Natural killer cell (primary cell): ENCODE measurements at places on chromosomes 13 and 19. TPM values are rescaled to one million over a fixed set of nuclear protein-coding genes. Genes with fewer than 3 reads are reported as not detected.

DNA sequence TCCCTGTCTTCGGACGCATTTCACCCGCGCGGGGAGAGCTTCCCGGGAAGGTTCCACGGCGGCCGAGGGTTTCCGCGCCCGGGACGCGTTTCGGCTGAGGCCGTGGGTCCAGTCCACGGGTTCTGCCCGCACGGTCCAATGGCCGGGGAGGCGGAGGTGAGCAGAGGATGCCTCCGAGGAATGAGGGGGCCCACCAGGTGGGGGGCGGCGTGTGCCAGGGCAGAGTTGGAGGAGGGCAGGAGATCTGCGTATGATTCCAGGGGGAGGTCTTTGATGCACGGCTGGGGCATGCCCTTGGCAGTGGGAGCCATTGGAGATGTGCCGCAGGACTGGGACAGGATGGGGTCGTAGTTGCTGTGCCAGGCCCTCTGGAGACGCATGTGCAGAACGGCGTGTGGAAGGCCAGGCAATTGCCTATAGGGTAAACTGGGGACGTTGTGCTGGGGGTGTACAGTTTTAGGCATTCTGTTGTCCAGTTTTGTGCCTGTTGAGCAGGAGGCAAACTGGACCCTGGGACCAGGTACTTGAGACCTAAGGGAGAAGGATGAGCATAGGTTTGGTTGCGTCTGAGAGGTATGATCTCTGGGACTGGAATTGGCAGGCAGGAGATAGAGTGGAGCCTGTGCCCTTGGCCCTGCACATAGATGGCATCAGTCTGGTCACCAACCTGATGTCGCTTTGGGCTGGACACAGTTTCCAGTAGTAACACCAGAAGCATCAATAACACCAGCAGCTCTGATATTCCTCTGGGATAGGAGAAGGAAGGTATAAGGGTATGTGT, 751 bp downstream of the ZNF584 start:
- DNase-seq: peak; percentile 33
- H3K4me3 ChIP-seq: peak overlapping the region; percentile 68
- no peaks in the 10 kb centered on the region for H3K27me3 ChIP-seq
- H3K36me3 ChIP-seq: no peaks in the 10 kb centered on the region
- H3K4me1 ChIP-seq: peaks cover 20% of the 10 kb centered on the region

GRCh38 chr13:41821238-41821594, 139.7 kb downstream of the VWA8 start:
- no peak overlapping the region for H3K27ac ChIP-seq
- peaks cover 7% of the 10 kb centered on the region for H3K36me3 ChIP-seq
- H3K27me3 ChIP-seq: no peaks in the 10 kb centered on the region
- no peaks in the 10 kb centered on the region for H3K4me1 ChIP-seq
- H3K4me3 ChIP-seq: no peak overlapping the region

DNA sequence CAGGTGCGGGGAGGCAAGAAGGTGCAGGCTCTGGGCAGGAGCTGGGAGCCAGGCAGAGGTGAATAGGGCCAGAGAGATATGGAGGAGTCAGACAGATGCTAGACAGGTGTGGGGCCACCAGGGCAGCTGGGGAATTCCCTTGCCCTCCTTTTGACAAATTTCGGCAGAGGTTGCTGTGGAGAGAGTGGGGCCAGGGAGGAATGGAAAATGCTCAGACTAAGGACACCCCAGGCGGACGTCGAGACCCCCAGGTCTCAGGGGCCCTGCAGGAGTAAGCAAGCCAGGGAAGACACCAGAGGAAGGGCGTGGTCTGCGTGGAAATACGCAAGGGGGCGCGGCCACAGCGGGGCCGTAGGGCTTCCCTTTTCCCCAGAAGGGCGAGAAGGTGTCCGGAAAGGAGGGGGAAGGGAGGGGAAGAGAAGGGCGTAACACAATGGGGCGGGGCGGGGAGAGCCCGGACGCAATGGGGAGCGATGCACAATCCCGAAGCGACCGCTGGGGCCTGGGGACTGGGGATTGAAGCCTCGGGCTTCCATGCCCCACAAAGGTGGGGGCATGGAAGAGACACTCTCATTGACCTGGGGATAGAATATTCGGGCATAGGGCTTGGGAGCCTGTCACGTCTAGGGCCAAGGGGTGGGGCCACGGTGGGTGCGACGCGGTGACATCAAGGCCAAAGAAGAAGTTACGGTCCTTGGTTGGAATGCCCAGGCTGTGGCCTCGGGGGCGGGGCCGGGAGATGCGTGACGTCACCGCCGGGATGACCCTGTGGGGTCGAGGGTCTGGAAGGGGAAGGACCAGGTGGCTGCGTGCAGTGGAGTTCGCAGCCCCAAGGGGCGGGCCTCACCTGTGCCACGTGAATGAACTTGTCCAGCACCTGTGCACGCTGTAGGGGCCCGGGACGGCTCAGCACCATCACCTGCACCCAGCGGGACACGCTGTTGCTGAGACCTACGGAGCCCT, 8.2 kb downstream of the RASGRP4 start:
- H3K27ac ChIP-seq: peak overlapping the region; percentile 8
- peak overlapping the region; percentile 33 for H3K4me3 ChIP-seq
- H3K4me1 ChIP-seq: peaks cover 16% of the 10 kb centered on the region

DNA sequence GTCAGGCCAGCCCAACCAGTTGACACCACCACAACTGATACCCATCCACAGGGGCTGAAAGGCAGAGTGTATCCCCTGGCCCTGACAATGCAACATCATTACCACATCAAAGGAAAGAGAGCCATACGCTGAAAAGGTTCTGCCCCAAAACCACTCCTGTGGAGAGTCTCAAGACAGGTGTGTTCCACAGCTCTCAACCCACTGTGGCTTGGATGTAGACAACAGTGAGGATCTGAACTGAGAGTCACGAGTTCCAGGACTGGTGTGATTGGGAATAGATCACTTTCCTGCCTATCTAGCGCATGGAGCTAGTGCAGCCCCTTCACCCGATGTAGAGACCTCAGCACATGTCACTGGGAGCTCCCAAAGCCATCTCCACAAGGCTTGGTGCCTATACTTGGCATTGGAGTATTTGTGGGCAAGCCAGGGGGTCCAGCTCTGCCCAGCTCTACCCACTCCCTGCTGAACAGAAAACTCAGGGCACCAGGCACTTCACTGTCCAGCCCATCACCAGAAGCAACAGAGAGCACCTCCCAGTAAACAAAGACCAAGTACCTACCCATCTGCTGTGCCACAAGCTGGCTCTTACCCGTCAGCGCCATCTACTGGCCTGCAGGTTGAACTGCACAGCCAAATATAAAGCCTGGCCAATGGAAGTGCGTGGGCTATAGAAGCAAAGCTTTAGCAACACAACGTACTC, 579.5 kb downstream of the UQCRFS1 start:
- no peak overlapping the region for H3K4me3 ChIP-seq
- peaks cover 23% of the 10 kb centered on the region for H3K4me1 ChIP-seq
- DNase-seq: peak; percentile 74
- peak overlapping the region; percentile 40 for H3K27ac ChIP-seq

Gene KLK7
- total RNA-seq: not detected

GRCh38 chr19:14502334-14503092, 6.6 kb upstream of the GIPC1 start:
- peaks cover 28% of the 10 kb centered on the region for H3K4me1 ChIP-seq
- DNase-seq: no peak
- no peaks in the 10 kb centered on the region for H3K27me3 ChIP-seq
- H3K27ac ChIP-seq: no peak overlapping the region
- H3K4me3 ChIP-seq: no peak overlapping the region

- H3K27ac ChIP-seq: no peak overlapping the region
- H3K4me3 ChIP-seq: no peak overlapping the region
- no peaks in the 10 kb centered on the region for H3K27me3 ChIP-seq
- peaks cover 28% of the 10 kb centered on the region for H3K36me3 ChIP-seq
- H3K4me1 ChIP-seq: no peaks in the 10 kb centered on the region
Measured at GRCh38 chr19:32372726-32373517, 27.5 kb downstream of the ZNF507 start.

DNA sequence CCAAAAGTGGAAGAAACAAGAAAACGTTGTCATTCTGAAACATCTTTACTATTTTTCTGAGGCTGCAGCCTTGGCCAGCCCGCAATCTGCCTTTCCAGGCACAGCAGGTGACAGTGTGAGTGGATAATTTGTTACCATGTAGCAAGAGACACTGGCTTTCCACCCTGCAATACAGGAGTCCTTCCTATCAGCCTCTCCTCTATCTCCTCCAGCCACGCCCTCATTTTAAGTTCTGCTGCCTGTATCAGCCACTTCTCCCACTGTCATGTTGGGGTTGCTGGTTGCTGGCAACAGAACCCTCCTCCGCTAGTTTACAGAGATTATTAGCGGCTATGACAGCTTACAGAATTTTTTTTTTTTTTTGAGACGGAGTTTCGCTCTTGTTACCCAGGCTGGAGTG, 7.7 kb upstream of the LGALS7 start:
- DNase-seq: no peak
- H3K36me3 ChIP-seq: no peaks in the 10 kb centered on the region
- no peaks in the 10 kb centered on the region for H3K4me1 ChIP-seq
- no peak overlapping the region for H3K4me3 ChIP-seq
- H3K27me3 ChIP-seq: no peaks in the 10 kb centered on the region

Gene PRR20D
- total RNA-seq: not detected

Gene FAM32A
- total RNA-seq: 63.3 TPM

DNA sequence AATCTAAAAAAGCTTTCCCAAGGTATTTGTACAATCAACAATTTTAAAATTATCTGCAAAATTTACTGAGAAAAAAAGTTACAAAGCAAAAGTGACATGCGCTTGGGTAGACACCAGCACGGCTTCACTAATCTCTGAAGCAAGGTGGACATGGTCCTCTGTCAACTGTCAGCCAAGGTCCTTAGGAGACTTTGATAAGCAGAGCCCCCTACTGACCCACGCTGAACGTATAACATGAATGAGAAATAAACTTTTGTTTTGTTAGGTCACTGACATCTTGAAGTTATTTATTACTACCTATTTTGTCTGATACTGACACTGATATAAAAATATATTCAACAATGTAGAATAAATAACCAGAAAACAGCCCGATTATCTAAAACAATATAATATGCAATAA, 100.7 kb upstream of the OBI1 start:
- H3K27ac ChIP-seq: no peak overlapping the region
- H3K36me3 ChIP-seq: no peaks in the 10 kb centered on the region
- H3K4me3 ChIP-seq: no peak overlapping the region
- DNase-seq: no peak

Gene TTC9B
- not detected for total RNA-seq

DNA sequence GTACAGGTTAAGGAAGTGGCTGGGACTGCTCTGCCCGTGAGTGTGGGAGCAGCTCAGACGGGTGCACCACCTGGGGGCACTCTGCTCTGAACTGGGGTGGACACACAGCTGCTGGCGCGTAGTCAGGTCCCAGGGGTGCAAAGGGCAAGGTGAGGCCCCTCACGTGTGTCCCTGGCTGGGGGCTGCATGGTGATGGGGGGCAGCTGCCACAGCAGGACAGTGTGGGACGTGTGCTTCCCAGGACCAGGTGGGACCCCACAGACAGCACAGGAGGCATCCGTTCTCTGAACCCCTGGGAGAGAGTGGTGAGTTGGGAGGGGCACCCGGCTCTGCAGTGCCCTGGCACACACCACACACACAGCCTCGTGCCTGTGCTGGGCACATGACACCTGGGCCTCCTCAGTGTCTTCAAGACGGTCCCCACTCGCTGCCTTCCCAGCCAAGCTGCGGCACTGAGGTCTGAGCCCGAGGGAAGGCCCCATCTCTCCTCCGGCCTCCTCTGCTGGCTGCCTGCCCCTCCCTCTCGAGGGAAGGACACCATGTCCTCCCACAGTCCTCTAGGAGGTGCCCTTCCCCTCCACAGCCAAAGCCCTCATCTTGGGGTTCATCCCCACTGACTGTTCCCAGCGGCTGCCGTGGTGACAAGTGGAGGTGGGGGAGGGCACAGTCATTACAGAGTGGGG, 24.7 kb downstream of the CILP2 start:
- H3K27me3 ChIP-seq: no peaks in the 10 kb centered on the region
- H3K27ac ChIP-seq: no peak overlapping the region

- no peak overlapping the region for H3K4me3 ChIP-seq
- H3K4me1 ChIP-seq: peaks cover 12% of the 10 kb centered on the region
- DNase-seq: no peak
- H3K27ac ChIP-seq: no peak overlapping the region
Measured at GRCh38 chr13:50085063-50085462, 69.8 kb downstream of the KCNRG start.

Gene UBAC2
- 56.4 TPM for total RNA-seq

Gene PSG1
- total RNA-seq: not detected

DNA sequence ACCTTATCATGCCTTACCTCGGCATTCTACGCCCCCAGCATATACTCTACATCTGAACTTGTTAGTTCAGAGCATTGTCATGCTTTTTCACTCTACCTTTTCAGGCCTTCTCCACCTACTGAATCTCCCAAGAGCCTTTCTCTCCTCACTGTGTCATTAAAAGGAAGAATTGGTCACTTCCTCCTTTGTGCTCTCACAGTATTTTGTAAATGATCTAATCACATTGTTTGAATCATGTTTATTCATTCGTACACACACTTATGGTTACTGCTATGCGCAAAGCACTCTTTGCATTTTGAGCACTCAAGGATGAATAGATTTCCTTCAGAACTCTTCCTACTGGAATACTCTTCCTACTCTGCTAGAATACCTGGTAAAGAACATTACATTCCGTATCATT, 15.8 kb upstream of the ELF1 start:
- H3K27me3 ChIP-seq: no peaks in the 10 kb centered on the region
- H3K27ac ChIP-seq: no peak overlapping the region
- H3K4me1 ChIP-seq: no peaks in the 10 kb centered on the region
- DNase-seq: no peak

Gene ADM5
- 2.3 TPM for total RNA-seq

Gene PRRG2
- 0.39 TPM for total RNA-seq
